ENCODE measurements at places on chromosomes 6 and 20.

GRCh38 chr6:124967444-124967843 lies 5.2 kb downstream of the RNF217 start:
- DNase-seq = no peak

DNA sequence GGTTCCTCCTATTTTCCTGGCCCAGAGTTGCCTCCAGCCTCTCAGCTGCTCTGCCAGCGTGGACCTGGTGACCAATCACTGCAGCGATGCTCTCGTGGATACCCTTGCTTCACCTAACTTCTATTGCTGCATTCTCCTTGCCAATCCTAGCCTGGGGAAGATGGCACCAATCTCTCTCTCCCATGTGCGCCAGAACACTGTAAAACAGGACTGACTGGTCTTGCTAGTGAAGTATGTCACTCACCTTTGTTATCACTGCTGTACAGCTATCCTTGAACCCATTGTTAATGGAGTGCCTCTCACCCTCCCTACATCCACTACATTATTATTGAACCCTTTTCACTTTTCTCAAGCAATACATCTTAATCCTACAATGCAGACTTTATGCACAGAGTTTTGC lies 80.1 kb downstream of the LYRM4 start:
- DNase-seq = no peak

DNA sequence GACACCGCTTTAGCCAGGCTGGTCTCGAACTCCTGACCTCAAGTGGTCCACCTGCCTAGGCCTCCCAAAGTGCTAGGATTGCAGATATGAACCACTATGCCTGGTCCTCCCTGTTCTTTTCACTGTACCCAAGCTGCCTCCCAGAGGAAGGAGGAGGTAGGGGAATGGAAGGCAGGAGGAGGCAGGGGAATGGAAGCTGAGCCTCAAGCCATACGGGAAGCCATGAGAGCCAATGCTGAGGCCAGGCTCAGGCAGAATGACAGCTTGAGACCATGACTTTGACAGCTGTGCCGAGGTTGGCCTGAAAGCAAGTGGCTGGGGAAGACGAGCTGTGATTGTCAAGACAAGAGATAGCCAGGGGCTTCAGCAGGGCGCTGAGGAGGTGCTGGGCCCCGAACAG lies 13.6 kb upstream of the ZNF335 start:
- DNase-seq = no peak

DNA sequence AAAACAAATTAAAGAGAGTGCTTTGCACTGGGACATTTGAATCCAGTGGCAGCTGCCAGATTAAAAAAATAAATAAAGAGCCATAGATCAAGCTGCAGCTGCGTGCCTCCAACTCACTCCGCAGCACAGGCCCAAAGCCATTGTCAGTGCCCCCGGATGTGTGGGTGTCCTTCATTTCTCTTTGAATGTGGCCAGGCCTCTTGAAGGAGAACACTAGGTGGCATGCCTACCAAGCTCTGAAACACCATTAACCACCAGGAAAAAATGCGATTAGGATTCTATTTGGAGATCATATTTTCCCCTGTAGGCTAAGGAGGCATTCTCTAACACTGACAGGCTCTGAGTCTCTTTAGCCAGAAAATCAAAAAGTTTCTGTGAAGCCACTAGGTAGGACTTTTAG lies 549.8 kb downstream of the PRKN start:
- DNase-seq = no peak

GRCh38 chr6:17393892-17394631 lies 667 bp downstream of the CAP2 start:
- peak; percentile 61 for DNase-seq

GRCh38 chr20:46600286-46600752 lies 49.9 kb upstream of the OCSTAMP start:
- no peak for DNase-seq

DNA sequence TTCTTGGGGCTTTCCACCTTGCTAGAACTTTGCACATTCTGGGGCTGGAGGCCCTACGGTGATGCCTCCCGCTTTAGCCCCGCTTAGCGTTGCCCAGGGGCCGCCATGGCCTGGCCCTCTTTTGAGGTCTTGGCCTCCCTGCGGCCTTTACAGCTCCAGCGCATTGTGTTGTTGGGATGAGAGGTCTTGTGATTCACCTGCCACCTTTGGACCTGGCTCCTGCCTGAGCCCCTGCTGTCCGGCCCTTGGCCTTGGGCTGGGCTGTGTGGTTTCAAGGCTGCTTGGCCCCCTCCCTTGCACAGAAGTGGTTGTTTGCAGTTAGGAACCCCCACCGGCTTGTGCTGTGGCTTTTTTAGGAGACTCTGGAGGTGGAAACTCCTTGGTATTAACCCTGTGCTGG lies 61.0 kb upstream of the CDH4 start:
- DNase-seq = no peak

- DNase-seq = no peak
Measured at GRCh38 chr6:150452428-150453243, 83.8 kb downstream of the IYD start.

GRCh38 chr6:13703496-13703895 lies 8.1 kb downstream of the RANBP9 start:
- DNase-seq = no peak

GRCh38 chr6:57267586-57268293 lies 45.6 kb upstream of the RAB23 start:
- peak; percentile 99 for DNase-seq

DNA sequence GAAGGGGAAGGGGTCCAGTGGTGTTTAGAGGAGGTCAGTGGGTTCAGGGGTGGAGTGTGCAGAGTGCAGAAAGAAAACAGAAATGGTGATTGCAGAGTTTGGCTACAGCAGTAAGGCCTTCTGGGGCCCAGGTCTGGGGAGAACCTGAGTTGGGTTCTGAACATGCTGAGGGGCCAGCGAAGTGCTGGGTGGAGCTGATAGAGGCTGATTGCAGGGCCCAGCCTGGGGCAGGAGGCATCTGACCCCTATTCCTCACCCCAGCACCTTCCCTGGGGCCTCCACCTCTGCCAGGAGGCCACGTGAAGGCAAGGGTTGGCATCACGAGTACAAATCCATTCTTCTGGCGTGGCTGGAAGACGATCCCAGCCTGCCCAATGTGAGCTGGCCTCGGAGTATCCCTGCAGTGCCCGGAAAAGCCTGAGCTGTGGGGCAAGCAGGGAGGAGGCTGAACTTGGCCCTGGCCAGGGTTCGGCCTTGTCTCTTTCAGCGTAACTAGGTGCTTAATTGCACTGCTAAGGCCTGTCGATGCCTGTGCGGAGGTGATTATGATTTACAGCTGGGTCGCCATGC lies 35.3 kb downstream of the VSTM2L start:
- no peak for DNase-seq

- no peak for DNase-seq
Measured at GRCh38 chr20:24718696-24719095, 230.4 kb upstream of the CST7 start.

DNA sequence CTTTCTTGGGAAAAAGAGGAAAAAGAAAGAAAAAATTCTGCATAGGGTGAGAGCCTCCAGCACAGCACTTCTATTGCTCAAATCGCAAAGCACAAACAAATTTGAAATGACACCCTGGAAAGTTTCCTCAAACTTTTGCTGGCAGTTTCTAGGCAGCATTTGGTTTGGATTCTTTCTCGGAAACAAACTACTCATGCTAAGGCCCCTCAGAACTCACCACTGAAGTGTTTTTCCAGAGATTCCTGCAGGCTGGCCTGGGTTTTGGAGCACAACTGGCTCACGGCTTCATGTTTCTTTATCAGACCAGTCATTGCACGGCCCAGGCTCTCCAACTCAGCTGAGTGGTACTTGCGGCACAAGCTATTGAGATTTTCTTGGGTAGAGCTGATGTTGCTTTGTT lies 237.8 kb downstream of the SYNE1 start:
- DNase-seq = no peak

DNA sequence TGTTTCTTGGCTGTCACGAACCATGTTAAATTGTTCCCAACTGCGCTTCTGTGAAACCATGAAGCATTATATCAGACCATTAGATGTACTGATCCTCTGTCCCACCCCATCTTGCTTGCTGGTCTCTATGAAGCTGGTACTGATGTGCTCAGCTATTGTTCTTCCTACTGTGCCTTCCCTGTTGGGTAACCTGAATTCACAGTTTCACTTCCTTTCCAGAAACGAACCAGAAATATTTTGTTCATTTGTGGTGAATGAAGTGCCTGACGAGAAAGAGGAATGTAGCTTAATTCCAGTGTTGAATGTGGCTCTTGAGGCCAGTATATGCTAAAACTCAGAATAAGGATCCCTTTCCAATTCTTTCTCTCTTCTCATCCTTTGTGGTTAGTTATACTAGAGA lies 58.1 kb upstream of the SNAP91 start:
- DNase-seq = no peak

DNA sequence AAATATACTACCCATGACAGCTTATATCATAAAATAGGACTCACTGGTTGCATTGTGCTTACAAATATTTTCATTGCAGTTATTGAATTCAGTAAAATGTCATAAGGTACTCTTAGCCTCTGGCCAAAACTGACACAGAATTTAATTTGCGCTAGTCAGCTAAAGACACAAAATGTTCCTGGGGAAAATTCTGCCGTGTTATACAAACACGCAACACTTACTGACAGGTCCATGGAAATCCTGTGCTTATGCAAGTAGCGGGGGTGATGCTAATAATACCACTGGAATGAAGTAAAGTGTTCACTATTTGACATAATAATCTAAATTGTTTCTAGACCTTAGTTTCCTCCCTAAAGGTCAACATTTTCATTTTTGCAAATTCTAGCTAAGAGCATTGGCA lies 354.4 kb upstream of the RSPO3 start:
- DNase-seq = peak; percentile 1

DNA sequence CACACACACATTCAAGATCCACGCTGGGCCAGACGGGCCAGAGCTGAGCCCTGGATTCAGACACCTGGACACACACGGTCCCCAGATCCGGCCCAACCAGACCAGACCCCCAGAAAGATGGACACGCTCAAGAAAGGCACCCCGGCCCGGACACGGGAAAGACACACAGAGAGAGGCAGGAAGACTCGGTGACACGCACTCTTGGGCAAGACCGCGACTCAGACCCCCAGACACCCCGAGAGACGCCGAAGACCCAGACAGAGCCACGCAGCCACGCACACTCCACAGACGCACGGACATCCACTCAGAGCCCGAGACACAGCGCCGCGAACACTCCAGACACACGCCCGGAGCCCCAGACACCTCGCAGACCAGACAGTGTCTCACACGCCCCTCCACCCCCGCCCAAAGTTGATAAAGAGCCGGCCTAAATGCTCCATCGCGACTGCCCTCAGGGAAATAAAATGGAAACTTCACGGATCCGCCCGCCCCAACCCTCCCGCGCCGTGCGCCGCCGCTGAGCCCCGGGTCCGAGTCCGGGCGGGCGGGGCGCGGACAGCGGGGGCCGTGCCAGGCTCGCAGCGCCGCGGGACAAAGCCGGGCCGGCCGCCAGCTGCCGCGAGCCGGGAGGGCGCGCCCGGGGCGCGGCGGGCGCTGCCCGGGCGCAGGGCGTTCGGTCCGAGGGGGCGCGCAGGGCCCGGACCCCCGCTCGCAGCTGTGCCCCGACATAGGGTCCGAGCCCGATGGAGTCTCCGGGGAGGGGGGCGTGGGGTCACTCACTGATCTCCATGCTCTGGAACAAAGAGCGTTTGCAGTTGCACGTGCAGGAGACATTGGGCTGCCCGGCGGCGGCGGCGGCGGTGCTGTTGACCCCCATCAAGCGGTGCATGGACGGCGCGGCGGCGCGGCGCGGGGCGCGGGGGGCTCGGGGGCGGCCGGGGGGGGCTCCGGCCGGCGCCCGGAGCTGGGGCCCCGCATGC lies 831 bp downstream of the PMEPA1 start:
- peak; percentile 48 for DNase-seq

GRCh38 chr20:7516621-7517111 lies 423.6 kb downstream of the HAO1 start:
- peak; percentile 50 for DNase-seq

GRCh38 chr6:170099387-170099786 lies 191.5 kb downstream of the DLL1 start:
- no peak for DNase-seq

DNA sequence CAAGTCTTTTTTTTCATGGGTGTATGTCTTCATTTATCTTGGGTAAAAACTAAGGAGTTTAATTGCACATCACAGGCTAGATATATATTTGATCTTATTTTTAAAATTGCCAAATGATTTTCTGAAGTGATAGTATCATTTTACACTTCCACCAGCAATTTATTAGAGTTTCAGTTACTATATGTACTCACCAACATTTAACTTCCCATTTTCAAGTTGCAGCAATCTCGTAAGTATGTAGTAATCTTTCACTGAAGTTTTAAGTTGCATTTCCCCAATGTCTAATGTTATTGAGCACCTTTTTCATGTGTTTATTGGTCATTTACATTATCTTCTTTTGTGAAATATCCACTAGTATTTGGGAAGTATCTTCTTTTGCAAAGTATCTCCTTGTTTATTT lies 277.4 kb upstream of the CNR1 start:
- DNase-seq = no peak
